ENCODE measurements at places on chromosomes 12 and 14. TPM values are rescaled to one million over a fixed set of nuclear protein-coding genes. Genes with fewer than 3 reads are reported as not detected.

DNA sequence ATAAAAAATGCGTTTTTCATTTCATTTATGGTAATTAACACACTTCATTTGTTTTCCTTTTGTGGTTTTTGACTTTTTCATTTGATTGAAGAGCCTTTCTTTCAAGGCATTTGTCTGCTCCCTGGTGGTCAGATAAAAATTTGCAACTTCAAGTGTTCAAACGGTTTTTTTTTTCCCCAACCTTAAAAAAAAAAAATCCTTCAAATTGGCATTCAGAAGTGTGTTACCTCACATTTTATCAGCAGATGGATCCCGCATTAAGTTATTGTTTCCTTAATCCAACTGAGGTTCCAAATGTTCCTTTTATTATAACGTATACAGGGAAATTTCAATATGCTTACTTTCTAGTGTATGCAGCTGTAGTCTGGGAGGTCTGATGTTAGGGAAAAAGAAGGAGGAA, 47.2 kb downstream of the MYF5 start:
- DNase-seq = peak; percentile 30

OTX2 gene
- total RNA-seq = not detected

DNA sequence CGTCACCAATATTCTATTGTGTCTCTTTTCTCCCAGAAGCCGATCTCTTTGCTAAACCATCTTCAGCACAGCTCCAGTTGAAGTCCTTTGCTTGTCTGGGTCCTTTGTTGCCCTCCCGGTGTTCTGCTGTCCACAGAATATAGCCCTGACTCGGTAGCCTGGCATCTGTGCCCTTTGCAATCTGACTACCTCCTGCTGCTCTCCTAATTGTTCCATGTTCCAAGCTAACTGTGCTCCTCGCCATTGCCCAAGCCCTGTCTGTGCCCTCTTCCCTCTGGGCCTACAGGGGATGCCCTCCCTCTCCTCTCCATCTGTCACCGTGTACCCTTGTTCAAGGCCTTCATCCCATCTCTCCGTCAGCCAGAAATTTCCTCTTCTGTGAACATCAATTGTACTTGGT, 306.3 kb downstream of the APAF1 start:
- no peak for DNase-seq

- peak; percentile 83 for DNase-seq
Observed at GRCh38 chr14:75282170-75282554, 3.5 kb downstream of the FOS start.

SLC25A47 gene
- not detected for total RNA-seq

DNA sequence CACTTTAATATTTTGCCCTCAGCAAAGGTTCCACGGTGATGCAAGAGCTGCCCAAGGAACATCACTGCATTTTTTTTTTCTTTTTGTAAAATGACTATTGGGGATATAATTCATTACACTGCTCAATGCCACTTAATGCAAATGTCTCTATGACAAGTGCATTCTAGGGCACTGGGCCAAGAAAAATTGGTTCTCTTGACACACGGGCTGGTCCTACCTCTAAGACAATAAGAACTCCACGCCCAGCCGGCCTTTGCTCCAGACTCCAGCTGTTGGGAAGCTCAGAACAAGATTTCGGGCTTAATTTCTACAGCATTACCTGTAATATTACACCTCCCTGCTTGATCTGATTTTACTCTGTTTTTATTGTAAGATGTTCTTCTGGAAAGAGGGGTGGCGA, 48.8 kb upstream of the VRK1 start:
- DNase-seq = no peak

PRPH gene
- total RNA-seq = 0.99 TPM

AQP6 gene
- total RNA-seq = 0.20 TPM

GRCh38 chr12:48883305-48884161, 17.9 kb upstream of the RND1 start:
- no peak for DNase-seq

HAL gene
- total RNA-seq = 26.6 TPM

AKAP3 gene
- 0.49 TPM for total RNA-seq

ACYP1 gene
- total RNA-seq = 9.0 TPM

SERPINA9 gene
- 3.3 TPM for total RNA-seq

KCNMB4 gene
- total RNA-seq = 4.1 TPM

ANKS1B gene
- 10.7 TPM for total RNA-seq

DNA sequence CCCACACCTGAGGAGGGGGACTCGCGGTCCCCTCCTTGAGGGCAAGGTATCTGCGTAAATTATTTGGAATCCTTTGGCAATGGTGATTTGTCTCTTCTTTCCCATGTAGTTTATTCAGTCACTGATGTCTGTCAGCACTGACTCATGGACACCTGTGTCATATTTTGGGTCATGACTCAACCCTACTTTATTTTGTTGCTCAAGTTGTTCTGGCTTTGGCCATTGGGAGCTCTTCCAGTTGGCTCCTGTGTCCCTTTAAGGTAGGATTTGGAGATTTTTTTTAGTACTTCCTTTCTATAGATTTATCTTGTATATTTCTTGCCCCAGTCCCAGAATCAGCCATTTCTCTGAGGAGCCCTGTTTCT, 47.4 kb upstream of the C14orf180 start:
- no peak for DNase-seq

GRCh38 chr12:91490667-91491311, 308.2 kb upstream of the DCN start:
- DNase-seq = no peak

CMA1 gene
- total RNA-seq = 0.69 TPM

DNA sequence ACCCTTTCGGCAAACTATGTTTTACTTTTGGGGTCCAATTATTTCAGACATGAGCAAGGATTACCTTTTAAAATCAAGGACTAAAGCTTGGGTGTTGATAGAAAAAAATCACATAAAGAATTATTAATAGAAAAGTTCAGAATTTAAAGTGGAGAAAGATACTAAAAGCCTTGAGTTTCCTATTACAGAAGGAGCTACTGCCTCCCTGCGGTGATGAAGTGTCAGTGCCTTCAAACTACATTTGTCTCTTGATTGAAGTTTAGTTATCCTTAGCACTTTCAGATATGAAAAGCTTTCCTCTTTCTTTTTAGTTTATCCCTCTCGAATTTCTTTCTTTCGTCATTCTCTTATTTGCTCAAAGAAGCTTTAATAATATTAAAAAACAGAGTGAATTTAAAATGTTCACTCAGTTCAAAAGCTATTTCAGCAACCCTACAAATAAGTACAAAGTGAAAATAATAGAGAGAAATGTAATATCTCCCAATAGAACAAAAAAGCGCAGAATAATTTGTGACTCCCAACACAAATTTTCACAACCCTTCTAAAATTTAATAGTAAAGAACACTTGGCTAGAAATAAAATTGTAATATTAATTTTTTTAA, 87.6 kb downstream of the SEC23A start:
- DNase-seq = peak; percentile 12

GRCh38 chr14:30267141-30267540, 291.8 kb upstream of the G2E3 start:
- no peak for DNase-seq

GRCh38 chr14:99602788-99603415, 1.1 kb downstream of the CCDC85C start:
- no peak for DNase-seq

GRCh38 chr14:100904307-100905087, 975 bp upstream of the RTL1 start:
- DNase-seq = peak; percentile 16

TMEM63C gene
- total RNA-seq = 0.89 TPM

- peak; percentile 82 for DNase-seq
Observed at GRCh38 chr14:56027916-56028712, 90.1 kb upstream of the PELI2 start.

TMEM30B gene
- total RNA-seq = 10.4 TPM

TNS2 gene
- total RNA-seq = 28.9 TPM

- DNase-seq = no peak
Observed at GRCh38 chr12:28507033-28507432, 316.8 kb downstream of the CCDC91 start.

DNA sequence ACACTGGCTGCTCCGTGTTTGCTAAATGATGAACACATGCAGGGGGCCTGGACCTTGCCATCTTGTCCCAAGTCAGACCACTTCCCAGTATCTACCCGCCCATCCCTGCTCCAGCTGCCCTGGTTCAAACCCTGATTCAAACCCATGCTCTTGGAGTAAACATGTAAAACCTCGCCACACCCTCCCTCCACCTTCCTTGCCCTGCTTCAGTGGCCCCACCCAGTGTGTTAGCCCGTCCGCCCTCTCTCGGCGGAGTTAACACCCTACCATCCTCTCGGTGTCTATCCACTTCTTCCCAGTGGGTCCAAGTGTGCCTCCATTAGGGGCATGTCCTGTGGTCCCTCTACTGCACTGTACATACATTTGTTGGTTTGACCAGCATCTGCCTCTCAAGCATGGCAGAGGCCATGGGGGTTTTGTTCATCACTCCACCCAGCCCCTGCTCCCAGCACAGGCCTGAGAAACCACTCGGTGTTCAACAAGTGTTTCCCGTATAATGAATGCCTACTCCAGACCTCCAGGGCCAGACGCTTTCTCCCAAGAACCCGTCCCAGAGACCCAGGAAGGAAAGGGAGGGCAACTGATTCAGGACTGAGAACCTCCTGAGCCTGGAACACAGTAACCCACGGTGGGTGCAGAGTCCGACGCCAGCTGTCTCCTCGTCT, 37.1 kb downstream of the P2RX4 start:
- DNase-seq = no peak

DNA sequence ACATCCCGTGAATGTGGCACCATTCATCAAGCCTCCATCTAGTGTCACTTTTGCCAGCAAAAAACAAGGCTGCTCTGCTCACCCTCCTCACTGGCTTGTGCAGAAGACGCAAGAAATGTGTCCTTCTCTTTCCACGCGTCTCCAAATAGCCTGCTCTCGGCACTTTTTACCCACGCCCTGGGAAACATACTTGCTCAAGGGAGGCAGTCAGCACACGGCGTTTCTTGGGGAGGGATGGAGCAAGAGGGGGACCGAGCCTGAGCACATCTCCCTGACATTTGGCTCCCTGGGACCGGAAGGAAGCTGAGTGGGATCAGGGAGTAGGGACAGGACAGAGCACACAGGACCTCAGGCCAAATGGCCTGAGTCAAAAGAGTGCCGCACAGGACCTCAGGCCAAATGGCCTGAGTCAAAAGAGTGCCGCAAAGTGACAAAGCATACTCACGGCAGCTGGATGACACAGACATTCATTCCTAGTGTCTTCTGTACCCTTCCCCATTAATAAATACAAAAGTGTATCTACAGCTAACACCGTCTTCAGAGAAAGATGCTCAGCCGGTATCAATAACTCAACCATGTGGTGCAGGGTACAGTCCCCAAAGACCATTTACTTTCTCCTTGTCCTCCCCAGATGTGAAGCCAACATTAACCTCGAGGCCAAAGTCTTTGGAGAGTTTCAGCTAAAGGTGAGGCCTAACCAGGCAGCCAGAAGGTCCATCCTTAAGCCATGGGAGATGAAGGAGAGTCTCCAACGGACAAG, 7.1 kb downstream of the BCL11B start:
- DNase-seq = peak; percentile 21

ZNF891 gene
- total RNA-seq = 2.8 TPM

GRCh38 chr12:48198672-48198971, 4.5 kb downstream of the OR10AD1 start:
- DNase-seq = no peak

GRCh38 chr12:60205500-60205899, 609.7 kb downstream of the SLC16A7 start:
- DNase-seq = no peak

FIGNL2 gene
- total RNA-seq = 0.69 TPM

- DNase-seq = no peak
Observed at GRCh38 chr12:3613641-3614395, 122.8 kb downstream of the PRMT8 start.

- peak; percentile 27 for DNase-seq
Observed at GRCh38 chr12:109775172-109775881, 57.9 kb downstream of the TRPV4 start.

GRCh38 chr12:6316921-6317692, 6.6 kb downstream of the PLEKHG6 start:
- no peak for DNase-seq

- peak; percentile 7 for DNase-seq
Observed at GRCh38 chr12:97645726-97646125, 183.1 kb downstream of the RMST start.

DNA sequence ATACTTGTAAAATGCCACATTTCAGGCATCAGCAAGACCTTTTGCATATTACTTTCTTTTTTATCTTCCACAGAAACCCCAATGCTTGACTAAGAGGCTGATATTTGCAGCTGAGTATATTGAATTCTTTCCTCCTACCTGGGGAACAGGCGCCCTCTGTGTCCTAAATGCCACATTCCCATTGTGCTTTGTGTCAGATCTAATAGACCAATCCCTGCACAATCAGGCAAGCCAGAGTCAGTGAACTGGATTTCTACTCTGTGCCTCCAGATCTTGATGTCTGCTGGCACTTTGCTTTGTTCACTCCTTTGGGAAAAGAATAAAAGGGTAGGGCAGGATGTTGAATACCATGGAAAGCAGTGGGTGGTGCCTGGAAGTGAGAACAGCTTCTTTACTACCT, 22.4 kb upstream of the TAS2R42 start:
- no peak for DNase-seq

GRCh38 chr14:90665321-90666000, 150.8 kb downstream of the TTC7B start:
- DNase-seq = no peak

RDH5 gene
- 11.7 TPM for total RNA-seq

- peak; percentile 57 for DNase-seq
Observed at GRCh38 chr12:112121780-112122565, 3.4 kb upstream of the TRAFD1 start.

DNA sequence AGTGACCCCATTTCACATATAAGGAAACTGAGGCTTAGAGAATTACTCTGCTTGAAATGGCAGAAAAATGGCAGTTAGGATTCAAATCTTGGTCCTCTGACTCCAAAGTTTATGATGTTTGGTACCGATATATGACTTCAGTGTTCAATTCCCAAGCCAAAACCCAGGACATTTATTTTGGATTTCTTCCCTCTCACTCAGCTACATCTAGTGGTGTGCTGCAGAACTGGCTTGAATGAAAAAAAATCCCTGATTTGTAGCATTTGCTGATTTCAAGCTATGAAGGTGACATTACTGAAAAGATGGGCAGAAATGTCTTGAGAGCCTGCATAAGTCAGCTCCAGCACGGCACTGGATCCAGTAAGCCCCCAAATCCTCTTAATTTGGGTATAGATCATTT, 106.4 kb downstream of the EFCAB11 start:
- DNase-seq = no peak

GRCh38 chr14:102554821-102555819, 37.3 kb upstream of the RCOR1 start:
- DNase-seq = no peak

DNA sequence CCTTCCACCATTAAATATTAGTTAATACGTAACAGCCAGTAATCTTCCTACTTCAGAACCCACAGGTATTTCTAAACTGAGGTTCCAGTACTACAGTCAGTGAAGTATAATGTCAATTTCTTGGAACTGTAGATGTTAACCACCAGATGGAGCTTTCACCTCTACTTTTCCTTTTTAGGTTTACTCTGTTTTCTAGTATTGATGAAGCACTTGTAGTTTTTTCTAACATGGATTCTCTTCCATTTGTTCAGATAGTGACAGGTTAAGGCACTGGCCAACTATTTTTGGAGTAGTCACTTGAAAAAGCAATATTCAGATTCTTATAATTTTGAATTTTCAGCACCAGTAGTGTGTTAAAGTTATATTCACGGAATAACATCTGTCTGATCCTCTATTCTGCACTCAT, 4.6 kb upstream of the SEC23A start:
- no peak for DNase-seq

All from skin of body (tissue), 3 donors.